ENCODE measurements at places on chromosomes 7 and 10.
A peak's percentile ranks its signal among the peaks of the same experiment; 100 is the strongest.

DNA sequence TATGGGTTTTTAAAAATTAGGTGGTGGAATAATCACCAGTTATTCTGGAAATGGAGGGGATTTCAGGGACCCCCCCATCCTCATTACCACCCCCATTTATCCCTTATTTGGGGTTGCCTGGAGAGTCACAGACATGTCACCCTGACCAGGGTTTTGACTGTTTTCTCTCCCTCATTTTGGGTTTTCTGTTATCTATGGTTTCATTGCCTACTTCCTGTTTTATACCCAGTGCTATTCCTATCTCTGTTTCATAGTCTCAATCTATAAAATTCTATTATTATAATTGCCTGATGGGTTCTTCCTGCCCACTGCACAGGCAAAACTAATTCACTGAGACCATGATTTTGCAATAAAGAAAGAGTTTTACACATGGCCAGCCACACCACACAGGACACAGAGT, 15.9 kb upstream of the FAM221A start:
- DNase-seq = no peak

DNA sequence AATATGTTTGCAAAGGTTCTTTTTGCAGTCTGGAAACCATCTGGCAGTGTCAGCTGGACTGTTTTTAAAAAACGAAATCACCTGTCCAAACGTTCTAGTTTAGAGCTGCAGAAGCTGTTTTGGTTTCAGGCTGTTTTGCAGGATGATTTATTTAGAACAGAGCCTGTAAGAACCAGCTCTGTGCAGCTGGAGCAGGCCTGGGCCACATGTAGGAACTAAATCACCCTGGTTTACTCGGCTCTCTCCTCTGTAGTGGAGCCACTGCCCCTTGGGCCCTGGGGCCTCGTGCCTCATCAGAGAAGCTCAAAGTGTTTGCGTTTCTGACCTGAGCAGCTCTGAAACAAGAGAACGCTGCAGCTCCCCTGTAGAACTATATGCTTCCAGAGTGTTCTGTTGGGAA, 142.5 kb downstream of the ACTR3B start:
- no peak for DNase-seq

- no peak for DNase-seq
Observed at GRCh38 chr7:129499999-129500398, 2.3 kb upstream of the SMKR1 start.

DNA sequence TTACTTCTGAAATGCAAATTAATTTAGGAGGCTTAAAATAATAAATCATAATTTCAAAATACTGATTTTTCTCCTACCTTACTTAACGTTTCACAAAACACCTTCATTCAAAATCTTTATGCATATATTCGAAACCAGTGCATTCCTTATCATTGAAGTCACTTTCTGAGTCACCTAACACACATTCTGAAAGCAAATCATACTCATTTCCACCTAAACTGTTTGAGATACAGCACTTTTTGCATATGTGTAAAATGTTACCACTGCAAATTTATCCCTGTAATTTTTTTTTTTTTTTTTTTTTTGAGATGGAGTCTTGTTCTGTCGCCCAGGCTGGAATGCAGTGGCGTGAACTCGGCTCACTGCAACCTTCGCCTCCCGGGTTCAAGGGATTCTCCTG, 15.7 kb downstream of the PPP3CB start:
- DNase-seq = peak; percentile 45

DNA sequence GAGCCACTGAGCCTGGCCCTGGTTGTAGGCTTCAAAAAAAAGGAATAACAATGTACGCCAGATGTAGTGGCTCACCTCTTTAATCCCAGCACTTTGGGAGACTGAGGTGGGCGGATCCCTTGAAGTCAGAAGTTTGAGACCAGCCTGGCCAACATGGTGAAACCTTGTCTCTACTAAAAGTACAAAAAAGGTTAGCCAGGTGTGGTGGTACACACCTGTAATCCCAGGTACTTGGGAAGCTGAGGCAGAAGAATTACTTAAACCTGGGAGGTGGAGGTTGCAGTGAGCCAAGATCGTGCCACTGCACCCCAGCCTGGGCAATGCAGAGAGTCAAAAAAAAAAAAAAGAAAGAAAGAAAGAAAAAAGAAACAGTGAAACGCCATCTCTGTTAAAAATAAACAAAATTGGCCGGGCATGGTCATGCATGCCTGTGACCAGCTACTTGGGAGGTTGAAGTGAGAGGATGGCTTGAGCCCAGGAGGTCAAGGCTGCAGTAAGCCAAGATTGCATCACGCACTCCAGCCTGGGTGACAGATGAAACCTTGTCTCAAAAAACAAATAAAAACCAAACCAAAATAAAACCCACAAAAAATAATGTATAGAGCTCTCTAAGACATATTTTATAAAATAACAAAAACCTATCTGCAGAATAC, 4.7 kb upstream of the KLHDC10 start:
- DNase-seq = no peak

GRCh38 chr10:110916554-110917346, 2.2 kb downstream of the BBIP1 start:
- peak; percentile 95 for DNase-seq

- DNase-seq = no peak
Observed at GRCh38 chr7:150479023-150479716, 28.7 kb downstream of the GIMAP8 start.

- peak; percentile 49 for DNase-seq
Observed at GRCh38 chr10:6114805-6115341, 26.0 kb downstream of the RBM17 start.

DNA sequence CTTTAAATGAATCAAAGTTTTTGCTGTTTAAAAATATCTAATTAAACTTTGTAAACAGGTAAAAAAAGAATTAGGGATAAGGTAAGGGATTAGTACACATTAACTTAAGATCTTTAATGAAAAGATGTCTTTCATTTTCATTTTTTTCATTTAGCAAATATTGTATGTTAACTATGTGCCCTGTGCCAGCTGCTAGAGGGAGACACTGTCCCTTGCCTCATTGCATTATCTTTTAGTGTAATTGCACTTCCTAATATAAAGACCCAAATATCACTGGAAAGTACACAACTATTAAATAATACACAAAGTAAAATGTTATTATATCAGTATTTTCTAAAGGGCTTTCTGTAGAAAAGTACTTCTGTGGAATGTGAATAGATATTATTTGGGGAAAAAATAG, 102.7 kb downstream of the GPR37 start:
- no peak for DNase-seq

DNA sequence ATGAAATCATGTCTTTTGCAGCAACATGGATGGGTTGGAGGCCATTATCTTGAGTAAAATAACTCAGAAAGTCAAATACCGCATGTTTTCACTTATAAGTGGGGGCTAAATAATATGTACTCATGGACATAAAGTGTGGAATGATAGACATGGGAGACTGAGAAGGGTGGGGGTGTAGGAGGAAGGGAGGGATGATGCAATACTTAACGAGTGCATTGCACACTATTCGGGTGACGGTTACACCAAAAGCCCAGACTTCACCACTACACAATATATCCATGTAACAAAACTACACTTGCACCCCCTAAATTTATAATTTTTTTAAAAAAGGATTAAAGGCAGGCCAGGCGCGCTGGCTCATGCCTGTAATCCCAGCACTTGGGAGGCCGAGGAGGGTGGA, 13.6 kb downstream of the LGI1 start:
- DNase-seq = no peak

DNA sequence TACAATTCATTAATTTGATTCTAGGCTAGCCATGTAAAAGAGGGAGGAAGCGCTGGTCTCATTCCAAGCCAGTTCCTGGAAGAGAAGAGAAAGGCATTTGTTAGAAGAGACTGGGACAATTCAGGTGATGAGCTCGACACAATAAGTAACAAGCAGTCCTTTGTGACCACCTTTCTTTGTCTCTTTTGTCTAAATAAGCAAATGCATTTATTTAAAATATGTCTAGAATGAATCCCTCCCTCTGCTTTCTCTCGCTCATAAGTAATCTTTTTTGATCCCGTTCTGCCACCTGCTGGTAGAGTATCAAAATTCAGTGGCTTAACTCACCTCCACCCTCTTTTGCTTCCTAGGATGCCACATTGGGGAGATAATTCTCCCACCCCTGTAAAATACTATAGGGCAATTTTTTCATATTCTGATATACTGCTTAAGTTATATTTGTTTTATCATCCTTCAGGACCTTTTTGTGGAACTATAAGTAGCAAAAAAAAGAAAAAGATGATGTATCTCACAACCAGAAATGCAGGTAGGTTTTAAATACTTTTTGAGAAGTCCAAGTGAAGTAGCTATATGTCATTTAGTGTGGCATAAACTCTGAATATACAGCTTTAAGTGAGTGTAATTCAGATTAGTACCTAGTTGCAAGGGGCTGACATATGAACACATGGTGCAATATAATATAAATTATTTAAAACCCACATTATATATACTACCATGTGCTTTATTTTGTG, 91.5 kb downstream of the GSDME start:
- DNase-seq = peak; percentile 57

DNA sequence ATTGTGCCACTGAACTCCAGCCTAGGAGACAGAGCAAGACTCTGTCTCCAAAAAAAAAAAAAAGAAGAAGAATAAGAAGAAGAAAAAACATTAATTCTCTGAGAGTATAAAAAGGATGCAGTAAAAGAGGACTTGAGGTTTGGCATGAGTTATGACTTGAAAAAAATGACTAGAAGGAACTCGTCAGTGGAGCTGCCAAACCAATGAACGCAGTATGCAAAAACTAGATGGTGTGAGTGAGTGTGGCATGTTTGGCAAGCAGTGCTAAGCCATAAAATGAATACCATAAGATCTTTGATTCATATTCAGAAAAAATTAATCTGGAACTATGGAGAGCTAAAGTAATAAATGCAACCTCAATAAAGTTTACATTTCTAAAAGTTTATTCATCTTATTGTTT, 68.6 kb upstream of the MEOX2 start:
- DNase-seq = peak; percentile 97

DNA sequence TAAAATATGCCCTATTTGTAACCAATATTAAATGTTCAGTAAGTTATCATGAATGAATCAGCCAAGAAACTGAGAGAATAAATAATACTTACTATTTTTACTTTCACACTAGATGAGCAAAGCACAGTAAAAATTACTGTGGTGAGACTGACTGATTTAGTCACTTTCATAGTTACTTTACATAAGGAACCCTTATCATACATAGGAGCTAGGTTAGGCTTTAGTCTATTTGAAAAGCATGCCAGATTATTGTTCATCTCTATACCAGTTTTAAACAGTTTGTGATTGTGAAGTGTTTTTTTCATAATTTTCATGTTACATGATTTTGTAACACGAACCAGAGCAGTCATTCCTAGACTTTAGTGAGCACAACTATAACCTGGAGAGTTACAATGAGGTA, 80.7 kb upstream of the MAGI2 start:
- DNase-seq = no peak

DNA sequence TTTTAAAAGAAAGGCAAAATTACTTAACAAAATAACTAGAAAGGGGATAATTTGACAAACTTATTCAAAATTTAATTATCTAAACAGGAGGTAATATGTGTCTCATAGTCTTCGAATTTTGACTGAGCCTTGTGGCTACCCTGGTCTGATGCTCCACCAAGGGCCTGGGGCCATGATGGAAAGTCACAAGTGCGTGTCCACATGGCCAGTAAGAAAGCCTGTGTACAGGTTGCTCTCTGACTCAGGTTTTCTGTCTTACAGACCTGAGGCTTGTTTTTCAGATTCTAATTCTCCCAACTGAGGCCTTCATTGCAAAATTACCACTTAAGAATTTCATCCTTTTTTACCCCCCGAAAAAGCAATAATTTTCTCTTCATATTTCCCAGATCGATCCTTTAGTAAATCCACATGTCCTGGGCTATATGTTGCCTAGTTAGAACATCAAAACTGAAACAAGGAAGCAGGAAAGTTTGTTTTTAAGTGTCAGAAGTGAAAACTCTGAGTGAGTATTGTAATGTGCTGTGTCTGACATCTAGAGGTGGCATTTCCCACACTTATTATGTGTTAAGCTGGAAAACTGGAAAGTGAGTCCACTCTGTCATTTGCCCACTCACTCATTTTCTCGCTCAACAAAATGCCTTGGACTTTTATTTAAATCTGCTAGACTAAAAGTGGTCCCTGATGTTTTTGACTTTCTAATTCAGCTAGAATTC, 10.0 kb downstream of the CYP3A43 start:
- DNase-seq = no peak

DNA sequence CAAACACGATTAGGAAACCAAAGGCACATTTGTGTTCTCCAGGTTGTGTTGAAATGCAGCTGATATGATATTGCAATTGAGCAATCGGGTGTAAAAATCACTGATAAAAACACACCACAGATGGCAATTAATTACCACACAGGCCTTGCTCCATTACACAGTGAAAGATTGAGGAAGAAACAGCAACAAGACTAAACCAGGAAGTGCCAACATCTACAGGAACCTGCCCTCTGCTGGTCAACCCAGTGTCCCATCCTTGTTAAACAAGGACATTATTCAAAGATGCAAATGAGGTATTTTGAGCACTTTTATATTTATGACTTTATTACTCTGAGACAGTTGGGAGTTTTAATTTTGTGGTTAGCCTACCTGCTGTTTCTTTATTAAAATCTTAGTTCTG, 765.6 kb upstream of the GHITM start:
- DNase-seq = peak; percentile 42

- peak; percentile 18 for DNase-seq
Observed at GRCh38 chr7:158549616-158550393, 37.8 kb downstream of the PTPRN2 start.

- DNase-seq = no peak
Observed at GRCh38 chr7:34365011-34365410, 293.0 kb upstream of the NPSR1 start.

GRCh38 chr7:94620703-94621118, 35.2 kb downstream of the SGCE start:
- DNase-seq = peak; percentile 91

- DNase-seq = peak; percentile 97
Observed at GRCh38 chr10:114632869-114633715, 25.0 kb downstream of the ABLIM1 start.

DNA sequence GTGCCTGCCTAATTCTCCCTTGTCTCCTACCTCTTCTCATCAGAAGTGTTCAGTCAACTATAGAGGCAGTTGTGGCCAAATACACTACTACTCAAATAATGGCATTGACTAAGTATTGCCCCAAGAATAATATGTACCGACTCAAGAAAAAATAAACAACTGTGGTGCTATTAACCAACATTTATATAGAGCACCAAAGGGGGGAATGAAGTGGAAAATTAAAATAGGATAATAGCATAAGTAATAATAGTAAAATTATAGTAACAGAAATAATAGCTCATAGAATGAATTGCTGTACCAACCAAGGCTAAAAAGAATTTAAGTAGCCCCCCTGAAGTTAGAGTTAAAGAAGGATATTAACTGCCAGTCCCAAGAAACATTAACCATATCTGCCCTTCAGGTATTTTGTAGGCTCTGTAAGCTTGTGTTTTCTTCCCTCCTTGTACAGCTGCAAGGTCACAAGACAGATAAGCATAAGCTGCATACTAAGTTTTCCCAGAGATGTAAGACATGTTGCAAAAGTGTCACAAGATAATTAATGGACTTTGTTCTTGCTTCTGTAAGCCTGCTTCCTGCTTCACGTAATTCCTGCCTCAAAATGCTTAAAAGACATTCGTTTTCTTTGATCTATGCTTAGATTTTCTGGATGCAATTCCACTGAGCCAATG, 10.9 kb upstream of the CYREN start:
- no peak for DNase-seq

GRCh38 chr7:117873310-117874190, at the start of gene CTTNBP2:
CTTNBP2 (minus strand) TSS chr7:117873441; CDS start chr7:117873415, 26 bp downstream.
- DNase-seq = peak; percentile 44

Measured in fibroblast of skin of scalp (primary cell).